Right renal pelvis (tissue), 4 donors: ENCODE measurements at places on chromosomes 12 and 14. TPM values are rescaled to one million over a fixed set of nuclear protein-coding genes. Genes with fewer than 3 reads are reported as not detected.

Gene RNASE7
- 0.55 TPM for polyA plus RNA-seq

- no peak for DNase-seq
Observed at GRCh38 chr12:68953536-68953935, 20.6 kb upstream of the CPM start.

Gene OASL
- polyA plus RNA-seq, result not detected

Gene HOXC12
- 0.03 TPM for polyA plus RNA-seq

DNA sequence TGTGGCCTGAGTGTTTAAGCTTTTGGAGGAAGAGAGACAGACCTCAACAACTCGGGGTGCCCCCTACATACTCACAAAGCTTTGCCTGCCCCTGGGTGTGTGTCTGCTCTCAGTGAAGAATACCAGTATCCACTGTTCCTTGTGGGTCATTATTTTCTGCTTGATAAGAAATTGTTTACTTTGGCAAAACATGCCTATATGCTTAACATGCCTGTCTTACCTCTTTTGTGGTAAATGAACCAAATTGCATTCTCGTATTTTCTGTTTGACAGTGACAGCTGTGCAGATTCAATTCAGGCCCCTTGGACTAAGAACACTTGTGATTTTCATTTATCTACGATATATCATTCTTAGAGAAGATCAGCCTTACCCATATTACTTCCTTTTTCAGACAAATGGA lies 50.6 kb upstream of the REP15 start:
- no peak for DNase-seq

- no peak for DNase-seq
Observed at GRCh38 chr12:94170690-94171594, 22.6 kb downstream of the PLXNC1 start.

- no peak for DNase-seq
Observed at GRCh38 chr14:101187816-101188570, 284.5 kb upstream of the RTL1 start.

Gene CABP1
- polyA plus RNA-seq, result 4.6 TPM
